Heart right ventricle (tissue), 16 donors: ENCODE measurements at places on chromosomes 16 and 17.

DNA sequence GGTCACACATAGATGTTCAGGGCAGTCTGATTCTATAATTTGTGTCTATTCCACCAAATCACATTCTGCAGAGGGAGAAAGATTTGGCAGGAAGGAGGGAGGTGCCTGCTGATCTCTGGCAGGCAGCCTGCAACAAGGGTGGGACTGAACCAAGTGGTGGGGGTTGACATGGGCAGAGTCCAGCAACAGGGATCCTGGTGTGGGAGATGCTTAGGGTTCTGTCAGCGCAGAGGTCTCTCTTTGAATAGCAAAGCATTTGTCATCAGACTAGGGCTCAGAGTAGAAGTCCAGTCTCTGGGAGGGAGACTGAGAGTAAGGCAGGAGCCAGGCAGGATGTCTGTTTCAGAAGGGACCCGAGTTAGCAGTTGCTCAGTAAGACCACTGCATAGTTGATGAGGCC, 94.6 kb downstream of the UTP18 start:
- no peak for DNase-seq

DNA sequence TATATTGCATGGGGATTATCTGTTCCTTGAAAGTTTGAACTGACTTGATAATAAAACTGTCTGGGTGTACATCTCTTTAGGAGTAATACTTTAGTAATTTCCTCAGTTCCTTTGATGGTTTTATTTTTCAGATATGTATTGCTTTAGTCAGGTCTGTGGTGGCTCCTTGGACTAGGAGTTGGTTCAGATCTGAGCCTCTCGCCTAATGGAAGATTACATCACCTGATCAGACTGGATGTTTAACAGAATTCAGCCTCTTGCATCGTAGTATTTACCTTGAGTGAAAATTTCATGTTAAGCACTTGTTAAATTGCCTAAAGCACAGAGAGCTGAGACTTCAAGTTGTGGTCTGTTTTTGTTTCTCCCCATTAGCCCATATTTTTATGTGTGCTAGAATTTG, 267.3 kb downstream of the MAP2K4 start:
- no peak for DNase-seq

DNA sequence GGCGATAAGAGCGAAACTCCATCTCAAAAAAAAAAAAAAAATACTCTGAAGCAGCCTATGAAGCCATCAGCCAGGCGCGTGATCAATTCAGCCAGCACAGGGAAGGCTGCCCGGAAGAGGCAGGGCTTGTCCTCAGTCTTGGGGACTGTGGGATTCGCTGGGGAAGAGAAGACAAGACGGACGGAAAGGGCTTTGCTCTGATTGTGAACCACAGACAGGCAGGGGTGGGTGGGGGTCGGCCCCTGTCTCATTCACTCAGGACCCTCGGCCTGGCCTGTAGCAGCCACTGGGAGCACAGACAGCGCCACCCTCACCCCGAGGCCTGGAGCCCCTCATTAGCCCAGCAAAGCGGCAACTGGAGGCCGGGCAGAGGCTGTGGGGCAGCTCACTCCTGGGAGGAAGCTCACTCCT, 37.2 kb downstream of the ABR start:
- no peak for DNase-seq

DNA sequence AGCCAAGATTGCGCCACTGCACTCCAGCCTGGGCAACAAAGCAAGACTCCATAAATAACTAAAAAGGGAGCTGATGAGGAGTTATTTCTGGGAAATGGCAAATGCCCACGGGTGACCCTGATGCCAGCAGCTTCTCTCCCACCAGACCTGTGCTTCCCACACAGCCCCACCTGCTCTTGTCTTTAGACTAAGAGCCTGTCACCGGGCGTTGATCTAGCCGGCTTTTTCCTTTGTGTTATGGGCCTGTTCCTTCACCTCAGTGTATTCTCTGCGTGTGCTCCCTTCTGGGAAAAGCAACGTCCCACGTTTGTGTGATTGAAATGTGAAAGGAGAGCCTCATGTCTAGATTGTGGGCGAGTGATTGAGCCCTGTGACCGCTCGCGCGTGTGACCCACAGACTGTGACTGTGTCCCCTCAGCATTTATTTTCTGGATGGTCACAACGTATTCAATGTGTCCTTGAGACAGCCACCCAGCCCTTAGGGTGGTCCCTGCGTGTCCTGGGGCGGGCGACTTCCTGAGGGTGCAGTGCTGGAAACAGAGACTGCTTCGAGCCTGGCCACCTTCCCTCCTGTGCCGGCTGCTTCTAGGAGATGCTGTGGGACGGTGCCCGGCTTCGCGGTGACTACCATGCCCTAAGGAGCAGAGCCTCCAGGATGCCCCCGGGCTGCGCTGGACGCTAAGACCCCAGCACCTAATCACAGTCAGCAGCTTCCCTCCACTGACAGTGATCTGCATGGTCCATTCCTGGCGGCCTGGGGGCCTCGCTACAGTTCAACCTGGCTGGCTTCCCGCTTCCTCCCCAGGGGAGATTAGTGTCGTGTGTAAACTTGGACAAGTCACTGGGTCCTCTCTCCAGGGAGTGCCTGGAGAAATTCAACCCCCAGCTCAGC, 7.8 kb upstream of the RNPS1 start:
- peak; percentile 64 for DNase-seq

DNA sequence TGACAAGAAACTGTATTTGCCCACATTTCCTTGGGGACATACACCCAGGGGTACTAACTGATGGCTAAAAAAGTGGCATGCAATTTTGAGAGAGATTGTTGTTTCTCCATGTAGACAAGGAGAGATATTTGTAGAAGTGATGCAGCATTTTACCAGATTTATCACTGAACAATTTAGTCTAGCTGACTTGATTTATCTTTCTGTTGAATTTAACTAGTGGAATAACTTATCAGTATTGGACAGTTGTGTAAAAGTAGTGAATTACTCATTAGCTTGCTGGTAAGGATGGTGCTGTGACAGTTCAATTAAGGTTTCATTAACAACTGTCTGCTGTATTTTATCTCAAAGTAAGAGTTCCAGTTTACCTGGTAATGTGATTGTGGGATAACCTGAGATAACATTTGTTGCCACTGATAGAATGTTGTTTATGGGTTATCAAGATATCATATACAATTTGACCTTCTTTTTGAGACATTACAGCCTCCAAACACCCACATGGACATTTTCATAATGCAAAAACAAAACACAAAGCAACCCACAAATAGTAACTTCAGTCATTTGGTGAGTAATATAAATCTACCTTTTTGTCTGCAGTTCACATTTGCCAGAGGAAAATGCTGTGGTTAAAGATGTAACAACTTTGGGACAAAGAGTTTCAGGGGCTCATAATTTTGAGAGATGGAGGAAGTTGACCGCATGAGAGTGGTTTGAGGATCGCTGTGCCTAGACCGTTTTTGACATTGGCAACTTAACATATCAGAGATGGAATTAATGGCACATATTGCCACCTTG, 3.8 kb downstream of the NLK start:
- no peak for DNase-seq

GRCh38 chr16:11328172-11329070, 16.8 kb upstream of the RMI2 start:
- DNase-seq, result peak; percentile 81

GRCh38 chr17:2174014-2174413, 119.1 kb downstream of the HIC1 start:
- DNase-seq, result no peak

DNA sequence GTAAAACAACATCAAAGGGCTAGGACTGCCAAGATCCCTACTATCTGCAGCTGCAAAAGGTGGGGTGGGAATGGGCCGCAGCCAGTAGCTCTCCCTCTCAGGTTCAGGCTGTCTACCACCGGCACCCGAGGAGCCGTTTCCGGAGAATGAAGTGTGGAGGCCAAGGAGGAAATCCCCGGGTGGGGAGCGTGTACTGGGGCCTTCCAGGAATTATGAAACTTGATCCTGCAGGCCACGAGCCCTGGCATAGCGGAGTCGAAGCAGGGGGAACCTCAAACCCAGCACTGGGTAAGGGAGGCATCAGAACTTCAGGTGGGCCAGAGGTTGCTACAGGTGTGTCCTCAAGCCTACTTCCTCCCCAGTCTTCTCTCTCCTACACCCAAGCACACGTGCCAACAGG, 5.1 kb downstream of the INPP5K start:
- DNase-seq, result peak; percentile 72
